ELR (cell line): ENCODE measurements at places on chromosomes 5 and 9.

- peak; percentile 71 for DNase-seq
Measured at GRCh38 chr9:35680331-35681105, 6.8 kb downstream of the CA9 start.

DNA sequence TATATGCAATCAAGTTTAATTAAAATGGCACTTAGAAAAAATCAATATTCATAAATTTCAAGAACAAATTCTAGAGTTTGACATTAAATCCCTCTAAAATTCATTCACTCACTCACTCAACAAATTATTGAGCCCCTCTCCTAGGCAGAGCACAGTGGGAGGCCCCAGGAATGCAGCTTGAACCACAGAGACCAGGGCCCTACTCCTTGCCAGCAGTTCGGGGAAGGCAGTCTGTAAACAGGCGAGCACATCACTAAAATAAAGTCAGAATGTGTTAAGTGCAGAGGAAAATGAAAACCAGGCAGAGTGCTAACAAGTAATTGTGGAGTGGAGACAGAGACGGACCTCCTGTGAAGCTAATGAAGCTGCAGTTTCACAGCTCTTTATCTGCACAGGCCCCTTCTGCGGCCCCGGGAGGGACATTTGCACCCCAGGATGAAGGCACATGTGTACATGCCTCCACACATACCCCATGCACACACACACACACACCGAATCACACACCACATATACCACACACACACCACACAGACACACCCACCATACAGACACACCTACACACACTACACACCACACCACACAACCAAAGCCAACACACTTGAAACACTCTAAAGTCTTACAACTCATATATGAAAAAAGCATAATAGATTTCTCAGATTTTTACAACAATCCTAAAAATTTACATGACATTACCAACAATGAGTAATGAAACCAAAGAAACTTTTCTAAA, 40.5 kb downstream of the BHMT start:
- no peak for DNase-seq

DNA sequence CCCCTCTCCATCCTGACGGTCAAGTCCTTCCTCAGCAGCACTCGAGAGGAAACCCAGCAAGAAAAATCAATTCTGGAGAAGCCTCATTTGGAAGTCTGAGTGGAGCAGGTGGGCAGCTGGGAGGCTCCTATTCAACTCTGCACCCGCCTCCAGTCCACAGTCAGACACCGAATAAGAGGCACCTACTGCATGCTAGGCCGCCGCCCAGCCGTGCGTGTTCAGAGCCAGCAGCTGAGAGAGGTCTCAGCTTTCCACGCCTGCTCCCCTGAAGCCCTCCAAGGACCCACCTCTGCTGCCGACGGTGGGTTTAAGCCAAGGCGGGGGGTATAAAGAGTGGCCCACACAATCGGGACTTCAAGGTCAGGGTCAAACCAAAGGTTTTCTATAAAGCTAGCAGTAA, 41.9 kb downstream of the VAV2 start:
- DNase-seq = no peak

- no peak for DNase-seq
Measured at GRCh38 chr5:54257366-54258118, 52.8 kb downstream of the ARL15 start.

- peak; percentile 39 for DNase-seq
Measured at GRCh38 chr5:171927345-171927941, 79.0 kb downstream of the FBXW11 start.

DNA sequence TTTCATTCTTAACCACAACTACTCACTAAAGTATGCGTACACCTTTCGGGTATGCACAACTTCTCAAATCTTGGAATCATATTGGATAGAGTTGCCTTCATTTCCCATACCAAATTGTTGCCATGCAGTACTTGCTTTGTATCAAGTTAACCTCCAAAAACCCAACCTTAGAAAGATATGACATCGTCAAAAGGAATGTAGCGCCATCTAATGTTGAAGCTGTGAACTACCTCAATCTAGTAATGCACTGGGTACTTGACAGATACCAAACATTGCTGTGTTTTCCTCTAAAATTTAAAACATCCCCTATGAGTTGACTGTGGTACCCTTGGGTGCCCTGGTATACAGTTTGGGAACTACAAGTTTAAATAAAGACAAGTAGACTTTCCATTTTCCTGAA, 318.4 kb downstream of the ARL15 start:
- peak; percentile 29 for DNase-seq

GRCh38 chr9:129328355-129329042, 150.4 kb upstream of the IER5L start:
- no peak for DNase-seq

GRCh38 chr5:125717209-125717608, 706.0 kb upstream of the GRAMD2B start:
- peak; percentile 63 for DNase-seq

DNA sequence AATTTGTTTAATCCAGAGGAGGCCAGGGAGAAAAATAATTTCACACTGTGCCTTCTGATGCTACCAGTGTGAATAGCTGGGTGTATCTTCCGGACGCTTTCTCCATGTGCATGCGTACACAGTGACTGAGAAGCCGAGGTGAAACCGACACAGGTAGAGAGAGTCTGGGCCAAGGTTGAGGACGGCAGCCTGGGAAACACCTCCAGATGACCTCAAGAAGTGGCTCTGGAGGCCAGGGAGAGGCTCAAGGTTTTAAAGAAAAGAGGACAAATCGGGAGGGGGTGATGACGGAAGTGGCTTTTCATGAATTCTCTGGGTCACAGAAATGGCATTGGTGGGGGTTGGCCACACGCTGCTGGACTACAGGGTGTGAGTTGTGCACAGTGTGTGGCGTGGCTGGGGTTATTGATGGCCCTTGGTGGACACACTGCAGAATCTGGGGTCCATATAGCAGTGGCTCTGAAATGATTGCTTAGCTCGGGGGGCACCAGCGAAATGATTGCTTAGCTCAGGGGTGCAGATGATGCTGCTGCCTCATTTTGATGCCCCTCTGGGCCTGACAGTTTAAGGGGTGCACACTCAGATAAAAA, 34.1 kb upstream of the LRRC14B start:
- DNase-seq = no peak

DNA sequence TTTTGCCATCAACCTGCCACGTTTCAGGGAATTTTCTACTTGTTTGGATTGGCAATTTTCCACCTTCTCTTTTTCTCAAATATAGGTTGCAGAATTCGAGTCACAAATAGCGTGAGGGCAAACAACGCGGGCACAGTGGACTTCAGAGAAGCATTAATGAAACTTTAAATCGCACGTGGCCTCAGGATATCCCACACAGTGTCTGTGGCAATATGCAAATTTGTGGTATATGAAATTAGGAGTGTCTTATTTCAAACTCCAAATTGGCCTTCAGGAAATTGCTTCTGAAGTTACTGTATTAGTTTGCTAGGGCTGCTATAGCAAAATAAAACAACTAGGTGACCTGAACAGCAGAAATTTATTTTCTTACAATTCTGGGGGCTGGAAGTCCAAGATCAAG, 91.2 kb downstream of the MTRR start:
- DNase-seq = no peak

DNA sequence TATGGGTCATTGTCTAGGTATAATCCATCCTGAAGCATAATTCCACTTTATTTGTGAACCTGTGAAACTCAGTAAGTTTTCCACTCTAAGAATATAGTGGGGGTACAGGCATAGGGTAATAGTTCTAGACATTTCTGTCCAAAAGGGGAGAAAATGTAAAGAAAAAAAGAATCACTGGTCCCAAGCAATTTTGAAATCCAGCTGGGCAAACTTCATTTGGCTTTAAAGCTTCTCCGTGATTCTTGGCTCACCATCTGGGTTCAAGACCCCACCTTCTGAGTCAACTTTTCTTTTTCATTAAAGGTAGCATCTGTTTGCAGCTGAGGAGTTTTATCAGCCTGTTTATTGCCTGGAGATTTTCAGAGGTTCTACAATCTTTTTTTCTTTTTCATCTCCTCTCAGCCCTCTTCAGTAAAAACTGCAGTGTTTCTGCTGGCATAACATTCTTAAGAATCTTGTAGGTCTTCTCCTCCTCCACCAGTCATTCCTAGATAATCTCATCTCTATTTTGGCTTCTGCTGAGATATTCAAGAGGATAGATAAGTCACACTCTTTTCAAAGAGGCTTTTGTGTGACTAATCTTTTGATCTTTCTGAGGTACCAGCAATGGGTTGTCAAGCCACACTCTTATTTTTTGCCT, 126.1 kb upstream of the PITX1 start:
- DNase-seq = no peak
